SIG-M5 (cell line): ENCODE measurements at places on chromosomes 2 and 18.

DNA sequence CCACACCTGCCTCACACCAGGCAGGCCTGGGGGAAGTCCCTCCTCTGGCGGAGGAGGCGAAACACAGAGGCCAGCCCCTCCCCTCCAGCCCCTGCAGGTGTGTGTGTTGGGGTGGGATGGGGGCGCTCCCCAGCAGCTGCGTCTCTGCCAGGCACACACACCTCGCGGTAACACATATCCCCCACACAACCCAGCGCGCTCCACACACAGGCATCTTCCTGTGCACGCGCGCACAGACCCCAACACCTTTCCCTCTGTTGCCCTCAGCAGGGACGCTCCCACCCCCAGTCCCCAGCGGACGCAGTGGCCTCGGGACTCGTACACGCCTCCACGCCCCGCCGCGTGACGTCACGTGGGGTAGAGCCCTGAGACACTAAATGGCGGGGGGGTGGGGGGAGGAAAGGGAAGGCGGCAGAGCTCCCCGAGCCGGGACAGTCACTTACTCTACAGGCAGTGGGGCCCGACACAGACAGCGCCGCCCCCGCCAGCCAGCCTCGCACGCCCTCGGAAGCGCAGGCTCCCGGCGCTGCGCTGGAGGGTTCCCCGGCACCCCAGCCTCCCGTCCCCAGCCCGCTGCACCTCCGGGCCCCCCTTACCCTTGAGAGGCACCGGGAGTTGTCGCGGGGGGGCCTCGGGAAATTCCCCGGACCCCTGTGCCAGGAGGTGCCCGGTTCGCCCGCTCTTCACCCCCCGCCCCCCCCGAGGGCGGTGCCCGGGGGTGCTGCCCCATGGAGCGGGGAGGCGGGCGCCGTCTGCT lies at the start of gene WNT10A:
Gene WNT10A, plus strand, starts transcription at position 751 of the 757 bp plus-strand sequence. CDS start 144 bp downstream, outside the sequence.
- no peak for DNase-seq

- no peak for DNase-seq
These were observed 1628.0 kb upstream of the PIK3C3 start for GRCh38 chr18:40326985-40327384.

- no peak for DNase-seq
These were observed 20.6 kb upstream of the LOXHD1 start for GRCh38 chr18:46677611-46678010.

DNA sequence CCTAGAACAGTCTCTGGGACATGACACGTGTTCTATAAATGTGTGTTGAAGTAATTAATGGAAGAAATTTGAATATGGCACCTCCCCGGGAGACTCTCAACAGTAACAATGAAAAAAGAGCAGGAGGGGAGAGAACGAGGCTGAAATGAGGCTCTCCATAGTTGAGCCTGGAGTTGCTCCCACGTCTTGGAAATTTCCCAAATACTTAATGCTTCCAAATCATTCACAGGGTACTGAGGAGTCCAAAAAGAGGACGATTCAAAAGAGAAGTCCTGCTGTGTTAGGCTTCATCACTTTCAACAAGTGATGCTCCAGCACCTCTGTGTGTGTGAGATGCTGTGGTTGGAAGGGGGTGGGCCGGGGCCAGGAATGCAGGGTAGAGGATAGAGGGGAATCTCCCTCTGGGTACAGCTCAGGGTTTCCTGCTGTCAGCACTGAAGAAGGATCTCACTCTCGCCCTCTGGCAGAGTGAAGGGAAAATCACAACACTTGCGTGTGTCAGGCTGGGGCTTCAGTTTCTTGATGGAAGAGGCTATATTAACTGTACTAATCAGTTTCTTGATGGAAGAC lies 18.1 kb upstream of the ZNF407 start:
- DNase-seq, result no peak

- no peak for DNase-seq
These were observed 124.3 kb downstream of the TMEM18 start for GRCh38 chr2:552906-553305.

- no peak for DNase-seq
These were observed 91.3 kb upstream of the TMEM17 start for GRCh38 chr2:62597323-62597722.

- DNase-seq, result no peak
These were observed 38.0 kb upstream of the GPAT2 start for GRCh38 chr2:96072746-96073145.

DNA sequence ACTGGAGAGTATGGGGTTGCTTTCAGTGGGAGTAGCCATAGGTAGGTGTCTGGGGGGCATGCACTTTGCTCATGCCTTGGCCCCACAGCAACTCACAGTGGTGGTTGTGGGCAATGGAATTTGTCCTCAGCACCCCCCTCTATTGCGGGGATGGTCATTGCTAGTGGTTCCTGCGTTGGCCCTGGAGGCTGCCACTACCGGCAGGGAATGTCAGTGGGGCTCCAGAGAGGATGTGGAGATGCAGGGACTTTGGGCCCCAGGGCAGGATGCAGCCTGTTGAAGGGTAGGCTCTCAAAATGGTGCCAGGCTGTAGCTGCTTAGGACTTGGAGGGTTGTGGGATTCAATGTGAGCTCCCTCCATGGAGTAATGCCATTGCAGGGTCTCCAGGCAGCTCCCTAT lies 125.0 kb downstream of the XRCC5 start:
- no peak for DNase-seq

DNA sequence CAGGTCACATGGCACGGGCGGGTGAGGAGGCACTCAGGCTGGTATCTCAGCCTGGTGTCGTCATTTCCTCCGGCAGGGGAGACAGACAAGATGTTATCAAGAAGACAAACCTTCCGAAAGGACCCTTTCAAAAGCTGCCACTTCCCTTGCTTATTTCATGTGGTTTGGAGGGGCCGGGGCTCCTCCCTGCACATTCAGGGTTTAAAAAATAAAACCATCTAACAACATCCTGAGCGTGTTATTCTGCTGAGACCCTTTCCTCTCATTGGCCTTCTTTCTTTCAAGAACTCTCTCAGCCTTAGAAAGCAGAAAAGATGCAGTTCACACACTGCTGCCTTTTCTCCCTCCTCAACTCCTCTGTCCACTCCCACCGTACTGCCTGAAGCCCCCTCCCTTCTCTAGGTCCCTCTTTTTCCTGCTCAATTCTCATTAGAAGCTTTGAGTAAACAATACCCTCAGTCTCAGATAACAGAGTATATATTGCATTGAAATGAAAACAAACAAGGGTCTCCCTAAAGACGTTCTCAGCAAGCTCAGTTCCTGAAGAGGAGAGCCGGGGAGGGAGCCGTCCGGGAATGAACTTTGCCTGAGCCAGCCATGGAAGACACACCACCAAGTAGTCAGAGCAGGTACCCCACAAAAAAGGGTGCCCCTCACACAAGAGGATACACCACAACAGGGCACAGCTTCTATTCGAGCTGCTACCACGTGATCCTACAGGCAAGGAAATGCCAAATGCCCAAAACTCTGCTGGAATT lies 9.7 kb downstream of the SMAD7 start:
- DNase-seq, result no peak

GRCh38 chr2:199933466-199933865 lies 21.8 kb downstream of the TYW5 start:
- DNase-seq, result no peak

DNA sequence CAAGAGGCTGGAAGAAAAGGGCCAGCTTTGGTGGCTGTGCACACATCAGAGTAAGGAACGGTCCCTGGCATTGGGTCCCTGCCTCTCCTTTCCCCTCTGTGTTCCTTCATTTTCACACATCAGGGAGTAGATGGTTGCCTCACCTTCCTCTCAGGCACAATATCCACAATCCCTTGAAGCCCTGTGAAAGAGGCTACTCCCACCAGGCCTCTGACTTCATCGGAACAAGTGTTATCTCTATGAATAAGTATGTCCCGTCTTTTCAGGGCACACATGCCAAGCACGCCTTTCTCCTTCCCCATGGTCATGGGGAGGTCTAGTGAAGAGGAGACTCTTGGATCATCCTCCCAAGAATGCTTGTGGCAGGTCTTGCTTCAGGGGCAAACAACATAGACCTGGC lies 61.2 kb upstream of the LMAN1 start:
- DNase-seq, result no peak

DNA sequence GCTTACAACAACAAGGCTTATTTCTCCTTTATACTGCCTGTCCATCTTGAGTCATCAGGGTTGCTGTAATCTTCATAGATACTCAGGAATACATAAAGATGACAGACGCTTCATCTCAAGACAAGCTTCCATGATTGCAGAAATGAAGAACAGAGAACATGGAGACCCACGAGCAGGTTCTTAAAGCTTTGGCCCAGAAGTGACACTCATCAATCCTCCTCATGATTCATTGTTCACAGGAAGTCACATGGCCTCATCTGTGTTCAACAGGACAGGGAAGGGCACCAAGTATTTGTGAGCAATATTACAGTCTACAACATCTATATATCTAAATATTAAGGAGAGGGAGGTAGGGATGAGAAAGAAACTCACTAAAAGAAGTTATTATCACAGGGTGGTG lies 36.5 kb upstream of the PGAP1 start:
- DNase-seq, result no peak

GRCh38 chr18:4908328-4908727 lies 288.7 kb downstream of the AKAIN1 start:
- no peak for DNase-seq

DNA sequence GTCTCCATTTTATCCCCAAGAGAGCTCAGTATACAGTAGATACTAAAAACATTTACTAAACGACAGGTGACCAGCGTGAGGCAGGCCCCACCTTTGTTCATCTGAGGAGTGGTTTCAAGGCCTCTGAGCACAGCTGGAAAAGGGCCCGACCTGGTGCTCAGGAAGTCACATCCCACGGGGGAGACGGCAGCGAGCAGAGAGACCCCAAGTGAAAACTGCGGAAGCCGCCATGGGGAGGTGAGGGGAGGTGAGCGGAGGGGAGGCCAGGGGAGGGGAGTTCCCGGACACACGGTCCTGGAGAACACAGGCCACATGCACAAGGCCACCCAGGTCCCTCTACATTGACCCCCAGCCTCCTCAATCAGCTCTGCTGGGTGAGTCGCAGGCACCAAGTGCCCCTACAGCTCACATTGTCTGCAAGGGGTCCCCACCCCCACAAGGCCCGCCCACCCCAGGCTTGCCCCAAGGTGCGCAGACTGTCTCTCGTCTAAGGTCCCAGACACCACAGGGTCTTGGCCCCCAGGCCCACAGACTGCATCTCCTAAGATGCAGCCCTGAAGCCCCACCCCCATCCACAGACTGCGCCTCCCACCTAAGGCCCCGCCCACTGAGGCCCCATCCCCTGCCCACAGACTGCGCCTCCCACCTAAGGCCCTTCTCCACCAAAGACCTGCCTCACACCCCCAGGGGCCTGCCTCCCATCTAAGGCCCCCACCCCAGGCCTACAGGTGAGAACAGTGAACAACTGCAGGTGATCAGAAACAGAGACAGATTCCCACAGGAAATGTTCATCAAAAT lies 19.1 kb downstream of the PARD6G start:
- no peak for DNase-seq

DNA sequence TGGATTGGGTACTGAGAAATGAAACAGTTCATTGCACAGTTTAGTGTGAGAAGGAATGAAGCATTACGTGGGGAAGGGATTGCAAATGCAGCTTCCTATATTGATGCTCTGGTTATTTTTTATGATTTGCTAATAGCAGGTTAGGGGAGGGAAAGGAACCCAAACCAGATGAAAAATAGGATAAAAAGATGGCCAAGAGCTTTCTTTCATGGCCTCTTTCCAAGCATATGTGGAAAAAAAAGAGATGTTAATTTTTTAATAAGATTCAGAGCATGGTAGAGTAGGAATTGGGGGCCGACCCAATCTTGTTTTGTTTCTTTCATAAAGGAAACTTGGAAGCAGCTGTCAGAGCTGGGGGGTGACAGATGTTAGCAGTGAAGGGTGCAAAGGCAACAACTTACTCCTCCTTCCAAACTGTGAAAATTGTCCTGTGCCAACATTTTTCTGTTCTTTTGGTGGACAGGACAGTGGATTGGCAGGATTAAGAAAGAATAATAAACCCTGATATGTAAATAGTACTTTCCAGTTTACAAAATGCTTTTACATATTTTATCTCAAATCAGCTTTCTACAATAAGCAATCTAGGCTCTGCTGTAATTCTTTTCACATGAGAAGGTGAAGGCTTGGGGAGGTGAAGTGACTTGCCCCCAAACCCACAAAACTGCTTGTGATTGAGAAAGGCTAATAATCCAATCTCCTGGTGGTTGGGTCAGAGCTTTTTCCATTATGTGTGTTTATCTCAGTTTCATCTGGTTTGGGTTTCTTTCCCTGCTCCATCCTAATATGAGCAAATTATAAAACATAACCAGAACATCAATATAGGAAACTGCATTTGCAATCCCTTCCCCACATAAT lies 270.1 kb downstream of the ETAA1 start:
- no peak for DNase-seq

GRCh38 chr2:9813312-9814128 lies 29.8 kb upstream of the TAF1B start:
- no peak for DNase-seq

- no peak for DNase-seq
These were observed 645 bp downstream of the MIB1 start for GRCh38 chr18:21741312-21741561.

DNA sequence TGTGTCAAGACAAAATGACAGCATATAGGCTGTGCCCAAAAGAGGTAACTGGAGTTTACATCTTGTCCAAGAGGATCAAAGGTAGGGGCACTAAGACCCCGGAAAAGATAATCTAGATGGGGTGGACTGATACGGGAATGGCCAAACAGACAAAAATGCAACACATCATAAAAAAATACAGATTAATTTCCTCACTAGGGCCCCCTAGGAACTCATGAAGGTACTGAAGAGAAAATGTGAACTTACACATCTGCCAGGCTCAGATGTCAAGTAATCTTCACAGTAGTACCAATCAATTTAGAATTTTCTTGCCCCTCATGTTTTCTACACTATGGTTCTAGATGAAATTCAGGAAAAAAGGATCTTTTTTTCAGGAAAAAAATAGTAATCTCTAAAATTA lies 115.6 kb upstream of the REG3A start:
- no peak for DNase-seq

- no peak for DNase-seq
These were observed 119.1 kb upstream of the PELI1 start for GRCh38 chr2:64263315-64263714.

GRCh38 chr2:70400539-70400938 lies 98.7 kb upstream of the FAM136A start:
- DNase-seq, result no peak

GRCh38 chr2:240398661-240399267 lies 36.7 kb upstream of the GPC1 start:
- DNase-seq, result no peak

DNA sequence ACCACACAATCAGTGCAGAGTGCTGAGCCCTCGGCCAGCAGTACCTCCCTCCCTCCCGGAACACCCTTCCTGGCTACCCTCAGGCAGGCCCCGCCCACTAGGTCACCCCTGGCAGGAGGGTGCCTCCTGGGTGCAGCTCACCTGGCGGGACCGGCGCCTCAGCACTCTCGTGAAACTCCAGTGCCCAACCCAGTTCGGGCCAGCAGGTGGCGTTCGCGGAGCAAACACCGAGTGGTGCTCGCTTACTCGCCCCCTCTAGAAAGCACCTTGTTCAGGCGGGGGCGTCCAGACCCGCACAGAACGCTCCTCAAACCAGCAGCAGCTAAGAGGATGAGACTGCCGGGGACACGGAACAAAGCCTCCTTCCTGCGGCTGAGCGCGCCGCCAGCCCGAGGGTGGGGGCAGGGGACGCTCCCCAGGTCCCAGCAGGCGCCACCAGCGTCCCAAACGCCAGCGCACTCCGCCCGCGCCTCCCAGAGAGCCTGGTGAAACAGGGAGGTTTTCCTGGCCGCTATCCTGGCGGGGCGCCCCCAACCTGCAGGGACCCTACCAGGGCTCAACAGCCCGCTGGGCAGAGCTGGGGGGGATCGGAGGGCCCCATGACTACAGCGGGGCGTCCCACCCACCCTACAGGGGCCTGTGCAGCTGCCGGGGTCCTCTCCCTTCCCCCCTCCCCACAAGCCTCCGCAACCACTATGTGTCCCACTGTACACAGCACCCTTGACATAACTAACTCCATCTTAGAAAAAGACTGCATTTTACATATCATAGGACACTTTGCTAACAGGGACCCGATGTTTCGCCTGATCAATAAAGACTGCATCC lies 44.7 kb downstream of the MRPS5 start:
- no peak for DNase-seq
